Stimulated activated CD8-positive, alpha-beta memory T cell treated with anti-CD3 and anti-CD28 coated beads, Interleukin-2, amount 100 ng/mL, for 1 hour (primary cell): ENCODE measurements at places on chromosomes 3 and 15.

DNA sequence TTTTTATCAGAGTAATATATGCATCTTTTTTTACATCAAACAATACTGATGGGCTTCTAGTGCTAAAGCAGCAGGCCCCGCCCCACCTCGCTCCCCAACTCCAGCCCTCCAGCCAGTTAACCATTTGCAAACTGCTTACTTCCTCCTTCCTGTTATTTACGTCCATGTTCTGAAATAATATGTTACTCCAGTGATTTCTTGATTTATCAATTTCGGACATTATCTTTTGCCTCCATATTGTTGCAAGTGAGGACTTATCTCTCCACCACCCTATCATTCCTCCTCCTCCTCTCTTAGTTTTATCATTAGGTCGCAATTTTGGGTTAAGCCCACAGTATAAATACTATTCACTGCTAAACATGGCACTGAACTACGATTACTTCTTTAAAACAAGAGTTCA, 39.5 kb downstream of the ZNF710 start:
- DNase-seq: no peak

- no peak for DNase-seq
These were observed 48.1 kb downstream of the MYO5C start for GRCh38 chr15:52247461-52247860.

- DNase-seq: no peak
These were observed 32.8 kb downstream of the SPRED1 start for GRCh38 chr15:38285456-38285855.

DNA sequence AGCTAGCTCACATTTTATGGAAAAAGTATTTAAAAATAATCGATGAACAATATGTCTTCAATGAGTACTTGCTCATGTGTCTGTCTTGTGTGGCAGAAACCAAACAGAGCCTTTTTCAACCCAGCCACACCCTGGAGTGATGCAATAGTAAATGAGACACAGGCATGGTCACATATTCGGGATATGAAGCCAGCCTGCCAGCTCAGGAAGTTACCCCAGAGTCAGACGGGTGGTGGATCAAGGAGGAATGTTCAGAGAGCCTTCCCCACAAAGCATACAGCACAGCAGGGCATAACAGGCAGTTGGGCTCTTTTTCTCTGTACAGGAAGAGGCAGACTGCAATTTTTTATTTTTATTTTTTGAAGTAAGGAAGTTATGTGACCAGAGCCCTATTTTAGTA, 27.3 kb downstream of the LARP6 start:
- DNase-seq: no peak

DNA sequence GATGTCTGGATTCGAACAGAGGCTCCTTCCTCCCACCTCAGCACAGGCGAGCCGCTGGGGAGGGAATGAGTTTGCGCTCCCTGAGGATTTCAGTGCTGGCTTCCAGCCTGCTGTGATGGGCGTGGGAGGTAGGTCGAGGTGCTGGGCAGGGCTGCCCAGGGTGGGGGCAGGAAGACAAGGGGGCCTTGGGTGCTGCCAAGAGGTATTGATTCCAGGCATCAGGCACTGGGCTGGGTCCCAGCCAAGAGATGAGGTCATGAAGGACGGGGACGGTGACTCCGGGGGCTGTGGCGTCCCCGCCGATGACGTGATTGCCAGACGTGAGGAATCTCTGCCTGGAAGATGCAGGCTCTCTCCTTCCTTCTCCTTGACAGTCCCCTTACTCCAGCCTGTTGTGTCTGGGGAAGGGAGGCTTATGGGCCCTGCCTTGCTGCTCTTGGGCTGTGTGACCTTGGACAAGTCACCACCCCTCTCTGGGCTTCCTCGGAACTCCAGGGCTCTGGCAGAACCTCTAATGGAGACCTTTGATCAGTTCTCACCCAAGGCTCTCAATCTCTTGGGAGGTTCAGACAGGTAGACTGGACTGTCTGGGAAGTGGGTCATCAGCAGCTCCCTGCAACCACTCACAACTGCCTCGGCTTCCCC, 116.8 kb downstream of the FBLN2 start:
- no peak for DNase-seq

DNA sequence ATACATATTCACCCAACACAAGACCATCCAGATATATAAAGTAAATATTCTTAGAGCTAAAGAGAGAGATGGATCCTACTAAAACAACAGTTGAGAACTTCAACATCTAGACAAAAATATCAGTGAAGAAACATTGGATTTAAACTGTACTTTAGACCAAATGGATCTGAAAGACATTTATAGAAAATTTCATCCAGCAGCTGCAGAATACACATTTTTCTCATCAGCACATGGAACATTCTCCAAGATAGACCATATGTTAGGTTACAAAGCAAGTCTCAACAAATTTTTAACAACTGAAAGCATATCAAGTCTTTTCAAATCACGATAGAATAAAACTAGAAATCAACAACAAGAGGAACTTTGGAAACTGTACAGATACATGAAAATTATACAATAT, 369.0 kb upstream of the CCDC54 start:
- DNase-seq: no peak

- no peak for DNase-seq
These were observed 317.6 kb downstream of the MAGI1 start for GRCh38 chr3:65720989-65721737.

DNA sequence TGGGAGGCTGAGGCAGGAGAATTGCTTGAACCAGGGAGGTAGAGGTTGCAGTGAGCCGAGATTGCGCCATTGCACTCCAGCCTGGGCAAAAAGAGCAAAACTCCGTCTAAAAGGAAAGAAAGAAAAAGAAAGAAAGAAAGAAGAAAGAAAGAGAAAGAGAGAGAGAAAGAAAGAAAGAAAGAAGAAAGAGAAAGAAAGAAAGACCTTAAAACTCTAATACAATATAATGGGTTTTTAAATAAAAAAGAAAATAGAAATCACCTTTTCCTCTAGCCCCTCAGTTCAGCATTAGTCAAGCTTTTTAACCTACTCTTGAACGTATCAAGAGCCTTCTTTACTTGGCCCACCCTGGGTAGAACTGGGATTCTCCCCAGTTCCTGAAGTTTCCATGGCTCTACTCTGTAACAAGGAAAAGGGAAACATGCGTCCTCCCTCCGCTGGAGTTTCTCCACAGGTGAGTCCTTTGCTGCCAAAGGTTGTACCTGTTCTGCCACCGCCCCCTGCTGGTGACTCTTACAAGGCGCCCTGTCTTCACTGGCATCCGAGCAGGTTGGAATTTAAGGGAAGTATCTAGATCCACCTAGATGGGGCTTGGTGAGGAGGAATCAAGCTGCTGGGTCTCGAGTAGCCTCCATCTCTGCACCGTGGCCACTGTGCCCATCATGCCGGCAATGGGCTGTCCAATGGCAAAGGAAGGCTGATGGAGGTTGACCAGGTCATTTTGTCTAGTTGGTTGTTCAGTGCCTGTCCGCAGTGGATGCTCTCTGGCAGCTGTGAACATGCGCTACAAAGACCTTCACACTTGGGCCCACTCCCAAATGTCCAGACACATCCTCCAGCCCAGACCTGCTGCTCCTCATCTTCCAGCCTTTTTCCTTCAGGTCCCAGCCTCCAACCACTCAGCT, 20.6 kb upstream of the EPHB3 start:
- peak; percentile 39 for DNase-seq

- no peak for DNase-seq
These were observed 18.8 kb downstream of the MAGI1 start for GRCh38 chr3:66019896-66020295.

- DNase-seq: no peak
These were observed 343.1 kb downstream of the OXSM start for GRCh38 chr3:26132942-26133341.

- no peak for DNase-seq
These were observed 375.0 kb downstream of the ROBO2 start for GRCh38 chr3:77414881-77415280.

- DNase-seq: no peak
These were observed 42.7 kb downstream of the HDGFL3 start for GRCh38 chr15:83164771-83165404.

- DNase-seq: no peak
These were observed 22.5 kb upstream of the KCNMB2 start for GRCh38 chr3:178513546-178514380.

DNA sequence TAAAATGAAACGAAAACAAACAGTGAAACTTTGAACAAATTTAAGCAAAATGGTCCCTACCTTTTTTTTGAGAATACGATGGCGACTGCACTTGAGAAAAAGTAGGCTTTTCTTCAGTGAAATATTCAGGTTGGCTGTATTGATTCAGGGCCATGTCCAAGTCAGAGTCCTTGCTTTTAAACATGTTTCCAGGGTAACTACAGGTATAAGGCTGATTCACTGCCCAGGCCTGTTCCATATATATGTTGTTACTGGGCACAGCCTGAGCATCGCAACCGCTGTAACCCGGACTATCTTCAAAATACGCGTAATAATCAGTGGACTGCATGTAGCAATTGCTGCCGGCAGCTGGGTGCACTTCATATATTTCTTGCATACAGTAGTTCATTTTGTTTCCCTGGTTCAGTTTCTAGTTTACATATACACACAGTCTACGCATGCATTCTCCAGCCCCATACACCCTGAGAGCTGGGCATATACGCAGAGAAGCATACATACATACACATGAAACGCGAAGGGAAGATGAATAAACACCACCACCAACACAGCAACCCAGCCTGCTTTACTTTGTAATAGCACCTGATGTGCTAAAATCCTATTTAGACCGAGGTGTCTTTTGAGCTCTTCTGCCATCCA, 220.0 kb downstream of the NR1D2 start:
- DNase-seq: no peak

GRCh38 chr3:101886626-101887025, 37.3 kb downstream of the NFKBIZ start:
- no peak for DNase-seq

DNA sequence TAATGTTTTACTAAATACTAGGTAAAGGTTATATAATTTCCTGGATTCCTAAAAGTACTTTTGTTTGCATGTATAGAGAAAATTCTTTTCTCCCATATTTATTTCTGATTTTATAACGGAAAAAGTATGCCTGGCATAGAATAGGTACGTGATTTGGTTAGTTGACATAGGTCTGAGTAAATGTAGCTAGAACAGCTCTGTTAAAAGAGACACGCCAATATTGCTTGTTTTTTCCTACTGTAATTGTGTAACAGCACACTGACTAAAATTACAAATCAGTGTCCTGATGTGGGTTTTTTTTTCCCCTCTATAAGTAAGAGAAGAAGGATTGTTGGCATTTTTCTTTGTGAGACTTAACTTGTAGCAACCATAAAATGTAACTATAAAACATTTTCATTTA, 26.7 kb downstream of the KLHL24 start:
- DNase-seq: no peak

GRCh38 chr15:70596354-70597055, 166.9 kb downstream of the UACA start:
- DNase-seq: no peak

GRCh38 chr3:143849854-143850549, 1.7 kb upstream of the SLC9A9 start:
- no peak for DNase-seq

DNA sequence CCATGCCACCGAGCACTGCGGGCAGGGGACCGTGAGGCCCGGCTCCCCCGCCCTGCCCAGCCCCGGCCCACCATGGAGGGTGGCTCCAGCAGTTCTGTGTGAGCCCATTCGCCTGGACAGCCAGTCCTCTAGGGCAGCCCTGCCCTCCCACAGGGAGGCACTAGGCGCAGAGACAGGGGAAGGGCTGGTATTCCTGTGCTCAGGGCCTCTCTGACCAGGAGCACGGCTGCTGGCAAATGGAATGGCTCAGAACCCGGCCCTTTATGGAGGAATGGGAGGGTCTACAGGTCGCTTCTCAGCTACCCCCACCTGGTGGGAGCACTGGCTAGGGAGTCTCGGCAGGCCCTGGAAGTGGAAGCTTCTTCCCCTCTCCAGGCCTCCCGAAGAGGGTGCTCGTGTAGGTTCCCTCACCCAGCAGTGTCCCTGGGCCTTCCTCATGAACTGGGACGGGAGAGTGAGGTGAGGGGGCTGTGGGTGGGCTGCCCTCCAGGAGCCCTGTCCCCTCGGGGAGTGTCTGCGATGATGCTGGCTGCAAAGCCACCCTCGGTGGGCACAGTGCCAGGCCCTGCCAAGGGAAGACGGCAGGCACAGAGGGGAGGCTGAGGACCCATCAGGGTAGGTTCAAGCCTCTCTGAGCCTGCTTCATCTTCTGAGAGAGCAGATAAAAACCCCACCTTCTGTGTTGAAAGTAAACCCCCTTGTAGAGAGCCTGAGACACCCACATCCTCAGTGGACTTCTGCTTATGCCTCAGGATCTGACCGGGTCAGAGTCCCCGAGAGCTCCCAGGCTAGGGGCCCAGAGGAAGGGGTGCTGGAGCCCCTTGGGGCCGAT, 1.5 kb downstream of the MELTF start:
- no peak for DNase-seq

DNA sequence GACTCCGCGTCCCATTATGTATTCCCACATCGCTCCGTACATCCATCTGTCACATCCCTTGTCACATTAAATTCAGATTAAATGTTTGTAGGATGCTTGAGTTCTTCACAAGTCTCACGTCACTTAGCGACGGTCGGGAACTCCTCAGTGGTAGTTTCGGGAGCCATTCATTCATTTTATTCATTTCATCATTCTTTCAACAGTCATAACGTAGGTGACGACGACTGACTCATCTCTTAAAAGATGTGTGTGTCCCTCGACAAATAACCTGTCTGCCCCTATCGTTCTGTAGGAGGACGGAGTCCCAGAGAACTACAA, 272 bp upstream of the SRPRB start:
- DNase-seq: no peak

DNA sequence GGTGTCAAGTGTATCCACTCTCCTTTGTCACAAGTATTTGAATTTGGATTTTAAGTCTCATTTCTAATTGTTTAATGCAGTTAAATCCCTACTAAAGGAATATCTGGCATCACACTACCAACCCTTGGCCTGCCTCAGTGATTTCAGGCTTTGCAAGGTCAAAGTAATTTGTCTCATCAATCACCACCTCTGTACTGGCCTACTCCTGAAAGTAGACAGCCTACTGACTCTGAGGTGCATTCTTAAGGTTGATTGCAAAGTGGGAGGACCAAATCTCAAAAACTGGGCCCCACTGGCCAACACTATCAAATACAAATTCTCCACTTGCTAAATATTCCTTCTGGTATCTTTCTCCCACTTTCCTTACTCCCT, 851 bp upstream of the TEX55 start:
- no peak for DNase-seq
